ENCODE measurements at places on chromosomes 16 and 17.

DNA sequence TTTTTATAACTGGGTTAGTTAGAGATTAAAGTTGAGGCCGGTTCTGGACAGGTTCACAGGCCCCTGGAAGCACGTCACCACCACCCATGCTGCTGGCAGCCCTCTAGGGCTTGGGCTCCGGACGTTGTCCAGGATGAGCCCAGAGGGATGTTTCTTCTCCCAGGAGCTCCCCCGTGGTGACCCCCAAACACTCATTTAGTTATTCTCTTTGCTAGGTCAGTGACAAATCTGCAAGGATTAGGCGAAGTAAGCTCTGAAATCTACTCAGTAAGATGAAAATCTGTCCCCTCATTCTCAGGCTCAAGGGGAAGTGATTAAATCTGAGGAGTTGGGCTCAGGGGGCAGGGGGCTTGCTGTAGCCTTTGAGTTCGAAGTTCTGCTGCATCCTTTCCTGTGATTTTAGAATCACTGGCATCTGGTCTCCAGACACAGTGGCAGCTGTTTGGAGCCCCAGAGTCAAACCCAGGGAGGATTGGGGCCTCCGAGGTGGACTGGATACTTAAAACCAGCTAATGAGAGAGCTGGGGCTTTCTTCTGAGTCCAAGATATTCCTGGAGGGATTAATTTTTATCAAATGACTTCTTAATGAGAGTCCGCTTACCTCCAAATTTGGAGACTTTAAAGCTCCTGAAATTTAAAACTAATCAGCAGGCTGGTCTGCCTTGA, 49.2 kb upstream of the HS3ST2 start:
- DNase-seq: no peak

- no peak for DNase-seq
Measured at GRCh38 chr17:49703557-49704277, 4.0 kb downstream of the SLC35B1 start.

DNA sequence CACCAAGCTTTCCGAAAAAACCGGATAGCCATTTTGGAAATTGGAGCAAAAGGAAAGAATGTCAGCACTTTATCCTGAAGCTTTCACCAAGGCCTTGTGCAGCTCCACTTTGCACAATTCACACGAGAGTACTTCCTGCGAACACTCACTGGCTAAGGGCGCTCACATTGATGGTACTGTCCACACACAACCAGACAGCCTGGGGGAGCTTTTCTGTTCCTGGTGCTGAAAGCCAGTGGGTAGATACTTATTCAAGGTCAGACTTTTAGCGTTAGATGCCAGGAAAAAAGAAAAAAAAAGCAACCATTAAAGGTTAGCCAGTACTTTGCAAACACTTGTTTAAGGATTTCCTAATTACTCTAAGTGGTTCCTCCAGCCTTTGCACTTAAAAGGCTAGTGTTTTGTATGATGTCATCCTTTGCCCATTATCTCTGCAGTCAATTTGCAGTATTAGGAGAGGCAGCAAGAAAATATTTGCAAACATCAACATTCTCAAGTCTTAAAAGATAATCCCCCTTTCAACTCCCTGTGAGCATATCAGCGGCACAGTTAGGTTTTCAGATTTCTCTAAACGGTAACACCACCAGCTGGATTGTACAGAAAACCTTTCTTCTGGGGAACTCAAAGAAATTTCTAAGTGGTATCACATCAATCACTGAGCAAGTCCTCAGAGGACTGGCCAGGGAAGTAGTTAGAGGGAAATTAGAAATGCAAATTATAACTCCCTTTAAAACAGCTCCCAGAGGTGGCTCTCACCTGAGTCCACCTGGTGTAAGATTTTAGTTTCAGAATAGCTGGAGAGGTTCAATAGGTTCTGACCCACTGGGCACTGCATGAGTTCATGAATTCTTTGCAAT, 243.4 kb upstream of the IRX5 start:
- no peak for DNase-seq

GRCh38 chr16:80723091-80723490, 81.3 kb downstream of the CDYL2 start:
- no peak for DNase-seq

GRCh38 chr17:78180083-78180482, 6.8 kb downstream of the TK1 start:
- no peak for DNase-seq

- no peak for DNase-seq
Measured at GRCh38 chr16:14378689-14379467, 251.2 kb downstream of the PARN start.

DNA sequence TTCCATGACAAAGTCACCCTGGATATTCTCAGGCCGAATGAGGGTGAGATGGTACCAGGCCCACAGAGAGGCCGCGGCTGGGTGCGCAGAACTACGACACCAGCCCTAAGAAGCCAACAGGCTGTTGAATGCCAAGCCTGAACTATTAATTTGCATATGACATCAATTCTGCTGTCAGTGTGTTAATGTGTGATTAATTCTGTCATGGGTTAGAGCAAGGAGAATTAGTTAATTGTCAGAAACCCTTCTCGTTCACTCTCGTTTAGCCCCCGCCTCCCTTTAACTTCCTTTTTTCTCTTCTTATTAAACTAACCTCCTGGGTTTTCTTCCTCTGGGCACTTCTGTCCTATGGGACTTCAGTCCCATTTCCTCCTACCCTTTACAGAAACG, 123.4 kb downstream of the ZFHX3 start:
- DNase-seq: no peak

DNA sequence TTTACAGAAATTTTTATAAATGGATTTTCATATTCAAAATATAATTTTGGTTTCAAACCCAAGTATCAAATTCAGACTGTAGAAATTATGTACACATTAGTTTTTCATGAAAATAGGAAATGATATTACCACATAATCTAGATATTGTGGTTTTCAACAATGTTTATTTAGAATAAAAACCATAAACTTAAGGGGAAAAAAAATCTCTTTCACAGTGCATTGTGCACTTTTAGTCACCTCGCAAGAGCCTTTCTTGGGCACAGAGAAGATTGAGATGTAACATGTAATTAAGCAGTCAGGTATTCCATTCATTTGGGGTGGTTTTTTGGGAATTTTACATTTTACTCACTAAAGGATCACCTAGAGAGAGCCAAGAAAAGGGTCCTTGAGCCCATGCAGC, 104.0 kb downstream of the TANC2 start:
- no peak for DNase-seq

- DNase-seq: no peak
Measured at GRCh38 chr17:15951368-15952047, 6.6 kb downstream of the ADORA2B start.

DNA sequence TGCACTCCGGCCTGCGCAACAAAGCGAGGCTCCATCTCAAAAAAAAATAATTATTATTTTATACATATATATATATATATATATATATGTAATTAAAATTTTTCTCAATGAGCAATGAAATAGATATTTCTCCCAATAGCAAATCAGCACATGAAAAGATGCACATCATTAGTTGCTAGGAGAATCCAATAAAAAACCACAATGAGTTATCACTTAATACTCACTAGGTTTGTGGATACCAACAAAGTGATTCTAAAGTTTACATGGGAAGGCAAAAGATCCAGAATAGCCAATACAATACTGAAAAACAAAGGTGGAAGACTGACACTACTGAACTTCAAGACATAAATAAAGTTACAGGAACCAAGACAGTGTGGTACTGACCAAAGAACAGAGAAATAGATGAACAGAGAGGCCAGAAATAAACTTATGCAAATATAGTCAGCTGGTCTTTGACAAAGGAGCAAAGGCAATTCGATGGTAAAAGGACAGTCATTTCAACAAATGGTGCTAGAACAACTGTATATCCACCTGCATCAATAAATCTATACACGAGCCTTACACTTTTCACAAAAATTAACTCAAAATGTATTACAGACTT, 13.6 kb downstream of the SMG6 start:
- no peak for DNase-seq

DNA sequence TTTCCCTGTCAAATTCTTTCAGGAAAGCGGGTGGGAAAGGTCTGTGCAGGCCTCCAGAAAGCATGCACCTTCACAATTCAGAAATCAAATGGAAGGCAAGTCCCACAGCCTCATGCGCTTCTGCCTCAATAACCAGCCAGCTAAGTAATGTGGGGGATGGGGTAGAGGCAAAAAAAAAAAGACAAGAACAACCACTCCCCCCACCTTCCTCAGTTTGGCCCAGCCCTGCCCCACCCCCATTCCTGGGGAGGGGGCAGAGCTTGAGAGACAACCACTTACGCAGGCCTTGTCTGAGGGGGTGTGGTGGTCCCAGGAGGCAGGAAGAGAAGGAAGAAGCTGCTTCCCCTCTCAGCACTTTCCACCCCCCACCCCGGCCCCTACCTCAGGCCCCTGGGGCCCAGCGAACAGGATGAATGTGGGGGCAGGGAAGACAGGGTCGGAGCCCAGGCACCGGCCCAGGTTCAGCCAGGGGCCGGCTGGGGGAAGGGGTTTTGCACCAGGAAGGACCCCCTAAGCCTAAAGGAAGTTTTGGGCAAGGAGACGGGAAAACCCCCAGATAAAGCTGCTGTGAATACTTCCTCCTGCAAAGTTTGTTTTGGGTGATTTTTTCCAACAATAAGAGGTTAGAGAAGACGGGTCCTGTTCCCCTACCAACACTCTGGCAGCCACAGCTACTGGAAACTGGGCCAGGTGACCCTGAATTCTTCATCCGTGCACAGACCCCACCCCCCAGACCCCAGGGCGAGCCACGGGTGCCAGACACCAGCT, 1.2 kb downstream of the JUP start:
- DNase-seq: no peak

- no peak for DNase-seq
Measured at GRCh38 chr17:356671-357434, 4.2 kb upstream of the RPH3AL start.

- DNase-seq: no peak
Measured at GRCh38 chr16:15477802-15478201, 43.4 kb downstream of the BMERB1 start.

- DNase-seq: no peak
Measured at GRCh38 chr17:55437159-55437605, 15.5 kb upstream of the MMD start.

DNA sequence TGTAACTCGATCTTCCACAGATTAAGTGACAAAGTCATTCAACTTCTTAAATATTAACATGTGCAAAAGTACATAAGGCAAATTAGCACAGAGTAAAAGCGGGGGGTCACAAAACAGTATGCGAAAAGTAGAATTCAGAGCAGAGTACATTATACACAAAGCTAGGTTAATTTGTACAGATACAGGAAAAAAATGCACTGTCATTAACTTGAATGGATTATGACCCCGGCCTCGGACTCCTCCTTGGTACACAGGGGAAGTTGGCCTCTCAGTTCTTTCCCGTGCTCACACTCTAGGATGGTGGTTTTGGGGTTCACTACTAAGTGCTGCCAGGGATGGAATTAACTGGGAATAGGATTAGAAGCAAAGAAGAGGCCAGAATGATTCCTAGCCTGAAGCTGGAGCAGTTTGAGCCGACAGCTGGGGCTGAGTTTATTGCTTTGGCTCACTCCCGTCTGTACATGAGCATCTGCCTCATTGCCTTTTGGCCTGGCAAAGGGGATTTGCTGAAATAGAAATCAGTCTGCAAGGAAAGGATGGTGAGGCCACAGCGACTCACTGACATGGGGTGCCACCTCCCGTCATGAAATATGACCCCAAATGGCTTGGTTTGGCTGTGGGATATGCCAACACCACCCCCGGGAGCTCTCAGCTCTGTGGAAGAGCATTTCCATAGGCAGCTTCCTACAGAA, 23.6 kb downstream of the NTN1 start:
- no peak for DNase-seq

DNA sequence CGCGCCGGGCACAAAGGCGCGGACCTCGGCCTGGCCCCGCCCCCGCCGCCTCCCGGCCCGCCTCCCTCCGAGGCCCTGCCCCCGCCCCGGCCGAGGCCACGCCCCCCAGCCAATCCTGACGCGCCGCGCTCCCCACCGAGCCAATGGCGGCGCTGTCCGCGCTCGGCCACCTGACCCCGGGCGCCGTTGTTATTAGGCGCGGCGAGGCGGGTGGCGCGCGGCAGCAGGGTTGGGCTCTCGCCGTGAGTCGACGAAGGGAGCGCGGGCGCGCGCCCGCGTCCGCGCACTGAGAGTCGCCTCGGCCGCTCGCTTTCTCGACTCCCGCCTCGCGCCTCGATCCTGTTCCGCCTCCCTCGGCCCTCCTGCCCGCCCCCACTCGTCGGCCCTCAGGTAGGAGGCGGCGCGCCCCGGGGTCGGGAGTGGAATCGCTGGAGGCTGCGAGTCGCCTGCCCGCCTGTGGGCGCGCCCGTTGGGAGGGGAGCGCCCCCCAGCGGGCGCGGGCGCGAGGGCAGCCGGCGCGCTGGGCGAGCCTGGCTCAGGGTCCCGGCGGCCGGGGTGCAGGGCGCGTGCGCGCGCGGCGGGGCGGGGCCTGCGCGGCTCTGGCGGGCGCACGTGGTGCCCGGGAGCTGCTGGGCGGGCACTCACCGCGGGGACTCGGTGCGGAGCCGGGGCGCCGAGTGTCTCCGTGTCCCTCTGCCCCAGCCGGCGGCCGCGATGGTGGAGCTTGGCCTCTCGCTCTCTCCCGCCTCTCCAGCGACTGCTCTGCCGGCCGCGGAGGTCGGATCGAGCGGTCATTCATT, 405 bp upstream of the CBLN1 start:
- DNase-seq: peak; percentile 96

GRCh38 chr16:2155977-2156848, 631 bp downstream of the TRAF7 start:
- no peak for DNase-seq

GRCh38 chr17:65055280-65055707, 1.2 kb downstream of the GNA13 start:
- no peak for DNase-seq

GRCh38 chr16:8946544-8946943, 17.2 kb downstream of the USP7 start:
- no peak for DNase-seq

GRCh38 chr16:86353148-86353547, 157.2 kb upstream of the FOXF1 start:
- DNase-seq: no peak

- no peak for DNase-seq
Measured at GRCh38 chr17:53628011-53628410, 194.7 kb upstream of the KIF2B start.

DNA sequence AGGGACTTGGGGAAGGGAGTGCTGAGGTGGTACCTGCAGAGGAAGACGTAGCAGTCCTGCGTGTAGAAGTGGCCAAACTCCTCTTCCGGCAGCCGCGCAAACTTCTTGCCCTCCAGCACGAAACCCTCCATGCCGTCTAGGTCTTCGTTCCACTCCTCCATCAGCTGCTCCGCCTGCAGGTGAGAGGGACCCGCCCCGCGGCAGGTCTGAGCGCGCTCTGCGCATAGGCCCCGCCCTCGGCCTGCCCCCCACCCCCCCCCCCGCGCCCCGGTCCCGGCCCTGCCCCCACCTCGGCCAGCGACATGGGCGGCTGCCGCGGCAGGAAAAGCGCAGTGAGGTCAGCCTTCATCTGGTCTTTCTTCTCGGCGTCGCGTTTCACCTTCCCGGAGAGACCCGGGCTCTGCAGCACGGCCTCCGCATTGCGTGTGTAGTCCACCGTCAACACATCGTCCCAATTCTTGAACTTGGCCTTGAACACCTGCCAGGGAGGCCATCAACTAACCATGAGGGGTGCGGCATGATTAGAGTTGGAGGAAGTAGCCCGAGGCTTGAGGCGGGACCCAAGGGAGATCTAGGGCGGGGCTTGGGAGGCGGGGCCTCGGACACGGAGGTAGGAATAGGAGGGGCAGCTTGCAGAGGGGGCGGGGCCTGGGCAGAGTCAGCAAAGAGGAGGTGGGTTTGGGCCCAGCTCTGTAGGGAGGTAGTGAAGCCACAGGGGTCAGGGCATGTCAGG, 11.5 kb downstream of the FLII start:
- no peak for DNase-seq

GRCh38 chr16:87171723-87172122, 145.5 kb downstream of the C16orf95 start:
- no peak for DNase-seq

- no peak for DNase-seq
Measured at GRCh38 chr16:2372684-2373083, 32.2 kb upstream of the ABCA3 start.
